ENCODE measurements at places on chromosomes 7 and 10.

- no peak for DNase-seq
Observed at GRCh38 chr10:50593523-50594376, 30.0 kb downstream of the SGMS1 start.

DNA sequence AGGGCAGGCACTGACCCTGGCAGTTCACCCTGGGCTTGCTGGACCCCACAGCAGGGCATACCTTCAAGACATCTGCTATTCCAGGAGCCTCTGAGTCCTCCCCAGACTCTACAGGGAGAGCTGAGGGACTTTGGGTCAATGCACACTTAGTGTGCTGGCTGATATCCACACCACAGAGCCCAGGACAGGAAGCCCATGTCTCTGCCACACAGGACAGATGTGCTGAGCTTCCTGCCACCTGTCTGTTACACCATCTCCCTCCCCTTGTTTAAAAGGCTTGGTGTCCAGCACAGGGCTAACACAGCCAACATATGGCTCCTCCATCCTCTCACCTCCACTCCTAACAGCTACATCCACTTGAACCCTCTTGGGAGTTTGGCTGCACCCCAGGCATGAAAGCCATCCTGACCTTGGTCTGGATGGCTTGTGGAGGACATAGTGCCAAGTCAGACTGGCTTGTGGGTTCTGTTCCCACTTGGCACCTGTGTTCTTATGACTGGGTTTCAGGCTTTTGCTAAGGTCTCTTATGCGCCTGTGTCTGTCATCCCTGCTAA is 529.8 kb downstream of the GALNT17 start:
- DNase-seq: no peak

- no peak for DNase-seq
Observed at GRCh38 chr7:131753620-131754222, 197.3 kb upstream of the PODXL start.

- no peak for DNase-seq
Observed at GRCh38 chr7:25075459-25075858, 49.6 kb downstream of the CYCS start.

GRCh38 chr10:83585686-83586085 is 553.6 kb upstream of the GHITM start:
- no peak for DNase-seq

DNA sequence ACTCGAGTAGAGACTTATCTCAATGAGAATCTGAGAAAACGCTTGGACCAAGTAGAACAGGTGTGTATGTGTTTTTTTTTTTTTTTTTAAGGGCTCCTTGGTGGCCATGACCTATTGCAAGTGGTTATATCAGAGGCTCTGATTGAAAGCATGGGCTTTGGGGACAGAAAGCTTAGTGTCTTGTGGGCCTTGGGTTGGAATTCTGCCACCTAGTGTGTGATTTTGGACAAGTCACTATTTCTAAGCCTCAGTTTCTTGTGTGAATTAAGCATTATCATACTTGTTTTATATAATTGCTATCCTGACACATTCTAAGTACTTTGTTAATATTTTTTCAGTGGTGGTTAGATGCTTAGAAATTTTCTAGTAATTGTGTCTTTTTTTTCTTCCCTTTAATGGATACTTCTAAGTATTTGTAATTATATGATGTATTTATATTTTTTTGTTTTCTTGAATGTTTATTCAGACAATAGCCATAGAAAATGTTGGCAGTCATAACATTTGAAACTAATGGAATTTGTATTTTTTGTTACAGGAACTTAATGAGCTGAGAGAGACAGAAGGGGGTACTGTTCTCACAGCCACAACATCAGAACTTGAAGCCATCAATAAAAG is 33.1 kb downstream of the SMC3 start:
- no peak for DNase-seq

- no peak for DNase-seq
Observed at GRCh38 chr10:126302476-126302756, 85.9 kb downstream of the ADAM12 start.

DNA sequence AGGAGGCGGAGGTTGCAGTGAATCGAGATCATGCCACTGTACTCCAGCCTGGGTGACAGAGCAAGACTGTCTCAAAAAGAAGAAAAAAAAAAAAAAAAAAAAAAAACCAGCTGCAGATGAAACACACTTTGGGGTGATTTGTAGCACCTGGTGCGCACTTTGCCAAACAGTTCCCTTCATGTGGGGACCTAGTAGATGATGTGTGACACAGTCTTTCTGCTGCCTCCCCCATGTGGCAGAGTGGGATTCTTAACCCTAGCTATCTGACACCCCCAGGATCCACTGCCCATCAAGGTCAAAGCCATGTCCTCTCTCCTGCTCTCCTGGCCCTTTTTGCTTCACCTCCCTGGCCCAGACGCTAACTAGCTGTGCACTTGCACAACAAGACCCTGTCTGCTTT is 52.1 kb upstream of the PDZD8 start:
- no peak for DNase-seq

DNA sequence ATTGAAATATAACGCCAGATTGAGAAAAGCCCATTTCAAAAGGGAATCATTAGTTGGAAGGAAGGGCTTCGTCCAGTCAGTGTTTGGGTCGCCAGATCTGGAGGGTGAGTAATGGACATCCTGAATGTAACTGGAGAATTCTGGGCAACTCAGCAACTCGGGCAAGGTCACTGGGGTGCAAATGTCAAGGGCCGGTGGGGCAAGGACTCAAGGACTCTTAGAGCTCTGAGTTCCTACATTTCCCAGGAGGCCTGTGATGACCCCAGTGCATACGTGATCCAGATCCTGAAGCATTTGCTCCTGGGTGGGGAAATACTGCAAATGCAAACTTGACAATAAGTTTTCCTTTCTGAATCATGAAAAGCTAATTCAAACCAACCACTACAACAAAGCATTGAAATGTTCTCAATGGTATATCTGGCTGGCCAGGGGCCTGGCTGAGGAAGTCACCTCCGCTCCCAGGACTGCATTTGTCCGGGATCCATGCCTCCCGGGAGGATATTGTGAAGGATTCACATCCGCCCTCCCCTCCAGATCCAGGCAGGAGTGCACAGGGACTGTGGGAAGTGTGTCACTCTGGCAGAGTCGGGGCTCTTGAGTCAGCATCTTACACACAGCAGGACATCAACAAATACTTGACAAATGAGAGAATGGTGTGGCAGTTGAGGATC is 164.0 kb downstream of the FANK1 start:
- DNase-seq: no peak

DNA sequence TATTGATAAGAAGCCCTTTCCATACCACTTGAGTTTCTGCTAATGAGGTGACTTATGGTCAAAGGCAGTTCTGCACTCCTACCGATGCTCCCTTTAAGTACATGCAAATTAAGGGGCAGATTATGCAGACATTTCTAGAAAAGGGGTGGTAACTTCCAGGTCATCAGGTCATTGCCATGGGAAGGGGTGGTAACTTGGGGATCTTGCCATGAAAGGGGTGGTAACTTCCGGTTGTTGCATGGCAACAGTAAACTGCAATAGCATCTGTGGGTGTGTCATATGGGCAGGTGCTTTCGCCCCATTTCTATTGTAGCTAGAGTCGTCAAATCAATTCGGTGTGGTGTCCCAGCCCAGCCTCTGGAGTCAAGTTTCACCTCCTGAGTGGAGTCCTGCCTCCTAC is 150.9 kb downstream of the UBE2H start:
- DNase-seq: no peak

DNA sequence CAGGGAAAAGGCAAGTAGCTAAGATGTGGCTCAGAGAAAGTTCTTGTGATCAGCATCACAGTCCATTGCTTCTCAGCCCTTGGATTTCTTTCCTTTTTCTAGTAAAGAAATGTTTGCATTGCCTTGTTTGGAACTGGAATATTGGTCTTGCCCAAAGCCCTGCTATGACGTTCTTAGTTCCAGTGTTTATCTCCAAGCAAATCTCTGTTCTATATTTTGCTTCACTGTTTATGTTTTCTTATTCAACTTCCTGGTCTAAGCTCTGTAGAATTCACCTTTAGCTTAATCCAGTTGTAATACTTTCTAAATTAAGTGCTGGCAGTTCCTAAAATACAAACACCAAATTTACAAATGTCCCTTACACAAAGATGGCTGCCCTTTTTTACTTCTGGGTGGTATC is 88.7 kb upstream of the ZNF438 start:
- DNase-seq: no peak

DNA sequence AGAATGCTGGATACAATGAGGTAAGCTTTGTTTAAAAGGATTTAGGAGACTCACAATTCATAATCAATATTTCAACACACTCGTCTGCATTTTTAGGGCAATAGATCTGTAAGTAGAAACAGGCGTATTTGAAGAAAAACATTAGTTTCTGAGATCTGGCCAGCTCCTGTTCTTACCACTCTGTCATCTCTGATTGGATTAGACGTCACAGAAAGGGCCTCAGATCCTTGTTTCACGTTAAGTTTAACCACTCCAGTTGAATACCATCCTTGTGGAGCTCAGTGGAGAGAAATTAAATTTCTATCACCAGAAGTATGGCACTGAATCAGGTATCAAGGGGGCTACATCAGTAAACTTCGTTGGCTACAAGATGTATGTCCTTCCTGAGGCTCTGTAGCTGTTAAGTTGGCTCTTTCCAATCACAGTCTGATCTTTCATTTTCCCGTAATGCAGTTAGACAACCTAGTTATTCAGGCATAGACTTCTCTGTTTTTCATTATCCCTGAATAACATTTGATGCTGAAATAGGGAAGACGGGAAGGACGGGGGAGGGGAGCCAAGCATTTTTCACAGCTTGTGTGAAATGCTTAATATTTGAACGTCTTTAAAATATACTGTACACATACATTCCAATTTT is 659.2 kb upstream of the GALNT17 start:
- no peak for DNase-seq

DNA sequence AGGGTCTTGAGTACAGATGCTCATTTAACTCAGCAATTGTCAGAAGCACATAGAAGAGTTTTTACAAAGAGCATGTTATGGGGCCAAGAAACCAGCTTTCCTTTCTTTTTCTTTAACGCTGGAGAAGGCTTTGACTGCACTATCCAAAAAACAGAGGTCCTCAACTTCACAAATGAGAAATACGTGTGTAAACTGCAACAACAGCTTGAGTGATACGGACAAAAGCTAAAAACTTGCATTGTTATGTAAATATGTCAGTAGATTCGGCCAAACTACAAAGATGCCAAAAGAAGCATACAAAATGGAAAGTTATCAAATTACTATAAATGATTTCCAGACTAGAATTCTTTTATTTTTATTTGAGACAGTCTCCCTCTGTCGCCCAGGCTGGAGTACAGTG is 62.4 kb upstream of the C10orf90 start:
- no peak for DNase-seq

- DNase-seq: no peak
Observed at GRCh38 chr10:22365233-22365632, 19.9 kb downstream of the SPAG6 start.

DNA sequence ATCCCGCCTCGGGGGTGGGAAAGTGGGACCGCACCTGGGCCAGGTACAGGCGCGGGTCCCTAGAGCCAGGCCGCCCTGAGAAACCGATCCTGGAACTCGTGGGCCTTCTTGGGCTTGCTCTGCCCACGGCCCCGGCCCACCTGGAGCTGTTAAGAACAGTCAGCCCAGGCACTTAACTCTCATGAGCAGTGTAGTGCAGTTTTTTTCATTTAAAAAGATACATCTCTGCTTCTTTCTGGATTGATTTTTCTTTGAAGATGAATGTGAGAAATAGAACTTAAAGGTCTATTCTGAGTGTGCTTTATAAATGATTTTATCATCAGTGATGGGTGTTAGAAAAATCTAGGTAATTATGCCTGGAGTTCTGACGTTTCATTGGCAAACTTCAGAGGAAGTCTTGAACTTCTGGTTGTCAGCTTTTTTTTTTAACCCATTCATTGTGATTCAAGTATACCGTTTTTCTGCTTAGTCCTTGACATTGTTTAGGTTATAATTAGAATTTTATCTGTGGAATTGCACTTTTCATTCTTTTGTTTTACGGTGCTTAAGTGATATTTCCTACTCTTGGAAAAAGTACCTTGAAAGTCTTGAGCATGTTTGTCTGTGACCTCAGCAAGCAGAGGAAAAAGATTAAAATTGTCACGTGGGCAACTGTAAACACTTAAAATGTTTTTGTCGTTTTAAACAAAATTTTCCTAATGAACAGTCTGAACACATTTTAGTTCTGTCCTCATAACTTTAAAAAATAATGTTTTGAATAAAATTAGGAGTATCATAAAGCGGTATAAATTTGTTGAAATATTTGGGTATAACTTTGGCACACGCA is 906 bp downstream of the CDK1 start:
- DNase-seq: no peak

- DNase-seq: no peak
Observed at GRCh38 chr7:117916309-117916708, 43.1 kb upstream of the CTTNBP2 start.

DNA sequence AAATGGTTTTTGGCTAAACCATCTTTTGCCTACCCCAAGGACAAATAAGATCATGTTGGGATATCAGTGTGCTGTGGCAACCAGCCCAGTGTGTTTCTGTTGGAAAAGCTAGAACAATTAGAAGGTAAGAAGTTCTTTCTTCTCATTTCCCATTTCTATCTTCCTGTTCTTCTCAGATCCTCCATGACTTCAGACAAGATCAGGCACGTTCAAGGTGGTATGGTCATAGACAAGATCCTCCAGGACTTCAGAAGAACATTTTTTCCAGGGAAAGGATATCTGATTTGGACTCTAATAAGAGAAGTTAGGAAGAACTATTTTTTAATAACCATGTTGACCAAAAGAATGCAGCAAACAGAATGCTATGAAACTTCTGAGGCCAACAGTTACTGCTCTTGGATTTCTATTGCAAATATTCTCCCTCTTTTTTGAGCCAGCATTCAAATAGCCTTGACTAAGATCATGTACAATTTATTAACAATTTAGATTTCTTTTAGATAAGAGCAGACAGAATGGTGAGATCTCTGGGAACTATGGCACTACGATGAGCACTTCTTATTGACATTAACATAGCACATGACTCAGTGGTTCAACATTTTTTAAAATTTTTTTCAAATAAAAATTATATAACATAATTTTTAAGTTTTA is 15.9 kb downstream of the HYCC1 start:
- DNase-seq: no peak

DNA sequence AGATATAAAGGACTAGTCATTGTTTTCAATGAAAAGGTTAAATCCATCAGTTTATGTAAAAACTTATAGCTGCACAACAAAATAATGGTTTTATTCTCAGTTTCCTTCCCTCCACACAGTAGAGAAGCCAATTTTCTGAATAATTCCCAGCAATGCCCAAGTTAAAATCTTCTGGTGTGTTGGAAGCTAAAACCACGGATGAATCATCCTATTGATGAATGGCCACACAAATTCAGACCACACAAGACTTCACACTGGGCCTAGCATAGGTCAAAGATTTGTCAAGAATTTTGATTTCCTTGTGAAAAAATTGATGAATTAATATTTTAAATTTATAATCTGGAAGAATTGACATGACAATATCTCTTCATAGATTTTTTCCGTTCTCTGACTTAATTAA is 617.6 kb downstream of the INHBA start:
- DNase-seq: no peak

GRCh38 chr7:67625257-67625737 is 628.7 kb downstream of the TYW1 start:
- no peak for DNase-seq

GRCh38 chr7:74503061-74503460 is 49.4 kb downstream of the GTF2IRD1 start:
- DNase-seq: no peak
